ENCODE measurements at places on chromosomes 6 and 20.

DNA sequence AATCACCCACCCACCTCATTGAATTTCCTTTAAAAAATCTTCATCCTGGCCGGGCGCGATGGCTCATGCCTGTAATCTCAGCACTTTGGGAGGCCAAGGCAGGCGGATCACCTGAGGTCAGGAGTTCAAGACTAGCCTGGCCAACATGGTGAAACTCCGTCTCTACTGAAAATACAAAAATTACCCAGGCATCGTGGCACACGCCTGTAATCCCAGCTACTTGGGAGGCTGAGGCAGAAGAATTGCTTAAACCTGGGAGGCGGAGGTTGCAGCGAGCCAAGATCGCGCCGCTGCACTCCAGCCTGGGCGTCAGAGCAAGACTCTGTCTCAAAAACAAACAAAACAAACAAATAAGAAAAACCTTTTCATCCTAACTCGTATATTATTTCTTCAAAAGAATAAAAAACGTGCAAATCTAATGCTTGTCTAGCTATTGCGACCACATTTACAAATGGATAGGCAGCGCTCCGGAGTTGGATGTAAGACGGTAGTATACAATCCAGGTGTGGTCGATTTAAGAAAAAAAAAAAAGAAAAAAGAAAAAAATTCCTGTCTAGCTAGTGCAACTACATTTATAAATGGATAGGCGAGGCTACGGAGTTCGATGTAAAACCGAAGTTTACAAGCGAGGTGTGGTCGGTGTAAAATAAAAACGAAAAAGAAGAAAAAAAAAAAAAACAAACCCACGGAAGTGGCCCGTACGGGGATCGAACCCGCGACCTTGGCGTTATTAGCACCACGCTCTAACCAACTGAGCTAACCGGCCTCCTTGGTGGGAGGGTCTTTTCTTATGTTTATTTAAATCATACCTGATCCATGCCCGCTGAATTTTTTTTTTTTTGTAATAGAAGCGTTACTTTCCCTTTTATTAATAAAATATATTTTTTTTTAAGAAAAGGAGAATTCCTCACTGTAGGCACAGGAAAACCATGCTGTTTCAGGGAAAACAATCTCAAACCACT, 70.7 kb upstream of the PRSS16 start:
- DNase-seq, result peak; percentile 31

- no peak for DNase-seq
Observed at GRCh38 chr6:42086046-42087035, 36.0 kb downstream of the TAF8 start.

DNA sequence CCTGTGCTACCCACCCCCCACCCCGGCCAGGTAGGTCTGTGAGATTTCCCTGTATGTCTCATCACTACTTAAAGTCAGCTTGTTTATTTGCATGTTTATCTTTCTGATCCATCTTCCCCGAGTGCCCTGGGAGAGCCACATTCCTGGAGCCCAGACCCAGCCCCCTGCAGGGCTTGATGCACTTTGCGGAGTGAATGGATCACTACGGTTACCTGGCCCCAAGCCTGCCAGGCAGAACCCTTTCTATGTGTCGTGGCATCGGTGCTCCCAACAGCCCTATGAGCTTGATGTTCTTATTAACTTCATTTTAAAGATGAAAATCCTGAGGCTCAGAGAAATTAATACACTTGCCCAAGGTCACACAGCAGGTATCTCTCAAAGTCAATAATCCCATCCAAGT, 13.6 kb upstream of the SLCO4A1 start:
- no peak for DNase-seq

- no peak for DNase-seq
Observed at GRCh38 chr20:15278041-15278440, 940.6 kb upstream of the FLRT3 start.

- DNase-seq, result no peak
Observed at GRCh38 chr6:75935473-75935793, 137.0 kb downstream of the IMPG1 start.

- no peak for DNase-seq
Observed at GRCh38 chr6:144395014-144395413, 109.9 kb downstream of the UTRN start.

DNA sequence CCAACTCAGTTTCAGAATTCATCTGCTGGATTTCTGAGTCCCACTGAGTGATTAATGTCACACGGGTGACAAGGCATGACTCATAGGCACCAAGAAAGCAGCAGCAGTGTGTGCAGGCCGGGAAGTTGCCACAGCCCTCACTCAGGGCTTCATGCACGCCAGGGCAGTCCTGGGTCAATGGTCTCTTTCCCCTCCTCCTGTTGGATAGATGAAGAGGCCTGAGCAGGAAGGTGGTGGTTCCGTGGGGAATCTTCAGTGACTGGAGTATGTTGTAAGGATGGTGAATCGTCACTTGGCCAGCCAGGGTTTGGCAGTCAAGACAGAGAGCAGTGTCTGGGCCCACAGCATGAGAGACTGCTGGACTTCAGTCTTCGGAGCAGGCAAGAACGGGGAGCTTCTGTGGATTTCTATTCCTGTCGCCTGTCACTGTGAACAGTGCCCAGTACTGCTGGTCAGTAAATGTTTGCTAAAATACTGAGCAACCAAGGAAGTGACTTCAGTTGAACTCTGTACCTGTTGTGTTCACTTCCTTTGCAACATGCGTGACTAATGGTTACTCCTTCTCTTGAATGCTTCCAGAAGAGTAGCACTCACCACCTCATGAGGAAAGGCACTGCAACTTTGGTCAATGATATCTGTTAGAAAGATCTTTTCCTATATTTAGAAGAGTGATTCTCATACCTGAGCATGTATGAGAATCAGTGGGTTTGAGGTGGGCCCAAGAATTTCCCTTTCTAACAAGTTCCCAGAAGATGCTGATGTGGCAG, 62.0 kb upstream of the CD93 start:
- peak; percentile 42 for DNase-seq

DNA sequence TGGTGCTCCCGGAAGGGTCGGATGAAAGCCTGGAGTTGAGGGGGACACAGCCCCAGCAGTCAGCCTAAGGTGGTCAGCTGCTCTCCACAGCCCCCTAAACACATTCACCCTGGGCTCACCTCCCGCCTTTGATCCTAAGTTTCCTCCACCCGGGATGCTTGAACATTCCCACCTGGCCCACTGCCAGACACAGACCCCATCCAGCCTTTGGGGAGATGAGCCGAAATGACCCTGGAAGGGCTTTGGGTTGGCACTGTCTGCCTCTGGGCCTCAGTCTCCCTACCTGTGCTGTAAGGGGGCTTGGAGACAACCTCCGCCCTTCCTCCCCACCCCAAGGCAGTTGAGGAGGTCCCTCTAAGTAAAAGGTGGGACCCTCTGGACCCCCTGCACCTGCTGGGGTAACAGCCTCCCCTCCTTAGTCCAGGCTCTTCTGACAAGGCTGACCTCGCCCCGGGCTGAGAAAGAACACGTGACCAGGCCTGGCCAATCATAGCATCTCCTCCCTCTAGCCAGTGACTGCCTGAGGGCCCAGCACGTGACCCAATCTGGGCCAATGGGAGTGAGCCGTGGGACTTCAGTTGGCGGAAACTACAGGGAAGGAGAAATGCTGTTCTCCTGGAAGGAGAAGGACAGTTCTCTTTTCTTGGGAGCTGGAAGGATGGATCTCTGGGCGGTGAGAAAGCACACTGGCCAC, 16.9 kb upstream of the UBE2V1 start:
- no peak for DNase-seq

DNA sequence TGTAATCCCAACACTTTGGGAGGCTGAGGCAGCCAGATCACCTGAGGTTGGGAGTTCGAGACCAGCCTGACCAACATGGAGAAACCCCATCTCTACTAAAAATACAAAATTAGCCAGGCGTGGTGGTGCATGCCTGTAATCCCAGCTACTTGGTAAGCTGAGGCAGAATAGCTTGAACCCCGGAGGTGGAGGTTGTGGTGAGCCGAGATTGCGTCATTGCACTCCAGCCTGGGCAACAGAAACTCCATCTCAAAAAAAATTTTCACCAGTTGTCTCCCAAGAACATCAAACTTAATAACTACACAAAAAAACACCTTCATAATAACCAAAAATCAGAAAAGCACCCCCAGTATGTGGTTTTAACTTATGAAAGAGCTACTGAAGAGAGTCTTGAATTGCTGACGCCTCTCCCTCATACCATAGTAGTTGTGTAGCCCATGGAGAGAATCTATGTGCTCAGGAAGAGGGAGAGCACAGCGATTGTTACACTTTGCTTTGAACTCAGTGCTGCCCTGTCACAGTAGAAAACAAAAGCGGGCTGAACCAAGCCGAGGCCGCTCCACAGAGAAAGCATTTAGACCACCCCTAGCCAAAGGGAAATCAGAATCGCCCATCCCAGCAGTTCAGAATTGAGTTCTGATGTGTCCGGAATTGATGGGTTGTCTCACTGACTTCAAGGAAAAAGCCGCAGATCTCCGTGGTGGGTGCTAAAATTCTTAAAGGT, 42.0 kb upstream of the GMPR start:
- DNase-seq, result no peak

- no peak for DNase-seq
Observed at GRCh38 chr6:69289689-69290495, 506.9 kb downstream of the LMBRD1 start.

GRCh38 chr6:168118935-168119334, 39.9 kb upstream of the FRMD1 start:
- no peak for DNase-seq

DNA sequence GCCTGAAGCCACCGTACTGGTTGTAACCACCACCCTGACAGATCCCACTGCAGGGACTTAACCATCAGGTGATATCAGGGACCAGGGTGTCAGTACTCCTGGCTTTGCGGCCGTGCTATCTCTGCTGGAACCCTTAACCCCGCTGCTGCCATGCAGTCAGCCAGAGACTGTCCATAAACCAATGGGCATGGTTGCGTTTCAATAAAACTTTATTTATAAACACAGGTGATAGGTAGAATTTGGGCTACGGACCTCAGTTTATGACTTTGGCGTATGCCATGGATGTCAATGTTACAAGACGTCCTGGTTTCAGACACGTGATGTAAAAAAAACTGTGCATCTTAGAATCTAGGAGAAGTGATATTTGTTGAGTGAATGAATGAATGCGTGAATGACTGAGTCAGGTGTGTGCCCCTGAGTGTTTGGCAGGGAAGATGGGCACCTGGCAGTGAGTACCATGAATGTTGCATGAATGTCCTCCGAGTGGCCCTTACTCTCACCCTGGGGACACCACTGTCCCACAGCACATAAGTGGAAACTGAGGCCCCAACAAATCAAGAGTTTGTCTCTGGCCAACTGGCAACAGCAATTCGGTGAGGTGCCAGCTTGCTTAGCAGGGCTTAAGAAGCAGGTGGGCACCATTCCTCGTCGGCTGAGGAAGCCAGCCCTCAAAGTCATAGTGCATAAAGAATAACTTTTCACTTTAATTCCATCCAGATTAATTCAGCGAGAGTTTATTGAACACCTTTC, 64.0 kb upstream of the APCDD1L start:
- DNase-seq, result no peak

GRCh38 chr6:157984686-157985225, 3.1 kb downstream of the SYNJ2 start:
- DNase-seq, result no peak

- DNase-seq, result no peak
Observed at GRCh38 chr6:45655745-45656476, 278.2 kb upstream of the SUPT3H start.

DNA sequence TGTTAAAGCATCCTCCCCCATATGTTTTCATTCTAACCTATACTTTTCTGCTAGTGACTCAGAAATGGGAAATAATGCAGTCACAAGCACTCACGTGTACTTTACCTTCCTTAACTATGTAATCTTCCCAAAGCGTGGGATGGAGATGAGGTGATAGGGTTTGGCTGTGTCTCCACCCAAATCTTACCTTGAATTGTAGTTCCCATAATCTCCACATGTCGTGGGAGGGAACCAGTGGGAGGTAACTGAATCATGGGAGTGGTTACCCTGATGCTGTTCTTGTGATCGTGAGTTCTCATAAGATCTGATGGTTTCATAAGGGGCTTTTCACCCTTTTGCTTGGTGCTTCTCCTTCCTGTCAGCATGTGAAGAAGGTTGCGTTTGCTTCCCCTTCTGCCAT, 35.4 kb downstream of the AGPAT4 start:
- DNase-seq, result no peak

DNA sequence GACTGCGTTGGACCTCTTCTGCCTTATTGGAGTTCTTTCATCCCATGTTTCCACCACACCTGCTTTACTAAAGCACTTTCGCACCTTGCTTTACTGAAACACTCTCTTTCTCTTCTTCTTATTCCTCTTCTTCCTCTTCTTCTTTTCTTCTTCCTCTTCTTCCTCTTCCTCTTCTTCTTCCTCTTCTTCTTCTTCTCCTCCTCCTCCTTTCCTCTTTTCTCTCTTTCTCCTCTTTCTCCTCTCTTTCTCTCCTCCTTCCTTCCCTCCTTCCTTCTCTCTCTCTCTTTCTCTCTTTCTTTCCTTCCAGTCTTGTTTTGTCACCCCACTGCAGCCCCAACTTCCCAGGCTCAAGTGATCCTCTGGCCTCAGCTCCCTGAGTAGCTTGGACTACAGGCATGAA, 4.0 kb upstream of the RIPPLY2 start:
- DNase-seq, result no peak

GRCh38 chr6:106490030-106490429, 129.5 kb downstream of the CRYBG1 start:
- DNase-seq, result no peak

- no peak for DNase-seq
Observed at GRCh38 chr6:14658030-14658429, 540.5 kb downstream of the CD83 start.

GRCh38 chr6:129138739-129139405, 255.9 kb downstream of the LAMA2 start:
- DNase-seq, result no peak

- no peak for DNase-seq
Observed at GRCh38 chr6:133749427-133749826, 139.5 kb upstream of the TCF21 start.

- DNase-seq, result no peak
Observed at GRCh38 chr20:39792334-39792733, 830.2 kb downstream of the DHX35 start.

DNA sequence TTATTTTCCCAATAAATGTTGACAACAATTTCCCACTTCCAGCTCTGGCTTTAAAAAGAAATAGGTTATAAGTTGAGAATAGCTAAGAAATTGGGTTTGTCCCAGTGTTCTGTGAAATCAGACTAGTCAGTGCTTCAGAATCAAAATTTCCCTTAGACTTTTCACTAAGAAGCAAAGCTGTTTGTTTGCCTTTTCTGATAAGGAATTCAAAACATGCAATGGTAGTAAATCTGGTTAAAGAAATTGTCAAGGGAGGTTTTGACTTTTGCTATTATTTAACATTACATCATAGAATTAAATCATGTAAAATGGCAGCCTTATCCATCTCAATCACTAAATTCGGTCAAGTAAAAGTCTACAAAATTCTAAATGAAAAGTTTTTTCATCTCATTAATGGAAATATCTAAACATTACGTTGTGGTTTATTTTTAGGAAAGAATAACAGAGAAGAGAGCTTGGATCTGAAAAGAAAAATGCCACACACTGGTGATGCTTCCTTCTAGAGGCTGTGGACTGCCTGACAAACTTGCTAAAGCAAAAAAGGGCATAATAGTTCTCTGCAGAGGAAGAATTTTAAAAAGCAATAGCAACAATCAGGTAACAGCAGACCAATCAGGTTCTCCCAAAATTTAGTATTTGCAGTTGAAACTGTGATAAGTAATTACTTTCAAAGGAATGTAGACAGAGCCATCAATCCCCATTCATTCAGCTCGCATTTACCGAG, 36.4 kb downstream of the PLAGL1 start:
- no peak for DNase-seq

GRCh38 chr6:146851837-146852236, 253.1 kb downstream of the ADGB start:
- DNase-seq, result no peak

- peak; percentile 55 for DNase-seq
Observed at GRCh38 chr20:49179368-49180277, 8.5 kb downstream of the STAU1 start.

Measured in GM13977 (cell line).